ENCODE measurements at places on chromosomes 11 and 22.

DNA sequence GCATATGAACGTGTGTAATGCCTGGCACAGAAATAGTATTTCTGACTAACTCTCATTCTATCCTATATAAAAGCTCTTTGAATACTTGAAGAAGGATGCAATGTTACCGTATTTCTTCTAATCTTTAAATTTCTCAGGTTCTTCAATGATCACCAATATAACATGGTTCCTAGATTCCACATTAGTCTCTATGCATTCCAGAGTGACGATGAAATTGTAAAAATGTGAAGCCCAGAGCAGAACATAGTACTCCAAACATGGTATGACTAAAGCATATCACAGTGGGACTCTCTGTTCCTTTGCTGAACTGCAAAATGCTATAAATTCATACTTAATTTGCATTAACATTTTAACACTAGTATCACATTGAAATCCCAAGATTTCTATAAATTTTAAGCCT is 877.6 kb upstream of the CHORDC1 start:
- no peak for DNase-seq

DNA sequence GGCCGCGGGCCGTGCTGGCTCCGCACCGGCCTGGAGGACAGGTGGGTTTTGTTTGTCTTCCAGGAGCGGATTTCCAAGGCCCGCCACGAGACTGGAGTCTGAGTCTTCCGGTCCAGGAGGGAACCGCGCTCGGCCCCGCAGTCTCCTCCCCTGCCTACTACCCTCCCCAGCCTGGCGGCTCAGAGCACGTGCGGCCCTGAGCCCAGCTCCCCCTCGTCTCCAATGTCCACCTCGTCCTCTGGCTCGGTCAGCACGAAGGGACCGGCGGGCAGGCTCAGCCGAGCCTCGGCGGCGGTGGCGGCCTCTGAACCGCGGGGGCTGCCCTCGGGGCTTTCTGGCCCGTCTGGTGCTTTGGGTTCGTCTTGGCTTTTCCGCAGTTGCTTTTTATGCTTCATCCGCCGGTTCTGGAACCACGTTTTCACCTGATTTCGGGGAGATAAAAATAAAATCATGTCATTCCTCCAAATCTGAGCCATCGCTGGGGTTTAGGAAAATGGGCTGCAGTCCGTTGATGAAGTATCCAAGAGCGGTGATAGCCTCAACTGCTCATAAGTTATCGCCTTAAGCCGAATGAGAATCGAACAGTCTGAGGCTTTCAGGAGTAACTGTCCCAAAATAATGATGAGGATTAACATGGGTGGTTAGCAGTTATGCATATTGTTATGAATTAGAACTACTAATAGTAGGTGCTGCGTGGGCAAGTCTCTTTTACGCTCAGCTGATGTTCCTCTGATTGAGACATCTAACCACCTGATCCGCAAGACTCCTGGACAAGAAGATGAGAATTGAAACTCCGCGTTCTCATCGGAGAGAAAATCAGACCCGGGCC is 4.0 kb downstream of the BSX start:
- DNase-seq: no peak

GRCh38 chr11:44621140-44621681 is 55.7 kb downstream of the CD82 start:
- no peak for DNase-seq

DNA sequence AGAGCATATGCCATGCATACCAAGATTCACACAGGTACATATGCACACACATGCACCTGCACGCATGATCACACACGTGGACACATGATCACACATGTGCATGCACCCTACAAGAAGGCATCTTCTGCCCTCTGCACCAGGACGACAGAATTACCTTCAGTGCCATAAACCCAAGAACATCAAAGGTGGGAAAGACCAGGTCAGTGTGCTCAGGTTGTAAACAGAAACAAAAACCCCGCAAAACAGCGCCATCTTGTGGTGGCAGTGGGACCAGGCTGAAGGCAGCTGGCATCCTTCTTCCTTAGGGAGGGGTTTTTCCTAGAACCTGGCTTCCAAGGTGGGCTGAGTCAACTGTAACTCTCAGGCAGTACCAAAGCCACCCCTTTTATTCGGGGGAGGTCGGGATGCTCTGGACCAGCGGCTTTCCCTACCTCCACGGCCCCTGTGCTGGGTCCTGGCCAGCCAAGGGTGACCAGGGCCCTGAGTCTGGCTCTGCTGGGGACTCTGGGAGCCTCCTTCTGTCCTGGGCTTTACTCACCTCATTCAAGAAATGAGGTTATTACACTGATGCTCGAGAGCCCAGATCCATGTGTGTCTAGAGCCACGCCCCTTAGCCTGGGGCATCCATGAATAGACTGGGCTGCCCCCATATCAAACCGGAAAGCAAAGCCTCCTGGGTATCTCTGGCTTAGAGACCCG is 69.4 kb upstream of the FGF3 start:
- DNase-seq: no peak

GRCh38 chr11:13256216-13256615 is 21.4 kb upstream of the BMAL1 start:
- no peak for DNase-seq

Measured in natural killer cell treated with Interleukin-12 subunit alpha and Interleukin-12 subunit beta and Interleukin-15 and Interleukin-18, amount 100 ng/mL, for 72 hours (primary cell).